Activated T-cell treated with anti-CD3 and anti-CD28 coated beads, Interleukin-2, amount 50 U/mL, for 48 hours (primary cell): ENCODE measurements at places on chromosomes 3 and 15.
A peak's percentile ranks its signal among the peaks of the same experiment; 100 is the strongest.

GRCh38 chr15:69524296-69524695 lies 71.7 kb downstream of the RPLP1 start:
- DNase-seq, result no peak

DNA sequence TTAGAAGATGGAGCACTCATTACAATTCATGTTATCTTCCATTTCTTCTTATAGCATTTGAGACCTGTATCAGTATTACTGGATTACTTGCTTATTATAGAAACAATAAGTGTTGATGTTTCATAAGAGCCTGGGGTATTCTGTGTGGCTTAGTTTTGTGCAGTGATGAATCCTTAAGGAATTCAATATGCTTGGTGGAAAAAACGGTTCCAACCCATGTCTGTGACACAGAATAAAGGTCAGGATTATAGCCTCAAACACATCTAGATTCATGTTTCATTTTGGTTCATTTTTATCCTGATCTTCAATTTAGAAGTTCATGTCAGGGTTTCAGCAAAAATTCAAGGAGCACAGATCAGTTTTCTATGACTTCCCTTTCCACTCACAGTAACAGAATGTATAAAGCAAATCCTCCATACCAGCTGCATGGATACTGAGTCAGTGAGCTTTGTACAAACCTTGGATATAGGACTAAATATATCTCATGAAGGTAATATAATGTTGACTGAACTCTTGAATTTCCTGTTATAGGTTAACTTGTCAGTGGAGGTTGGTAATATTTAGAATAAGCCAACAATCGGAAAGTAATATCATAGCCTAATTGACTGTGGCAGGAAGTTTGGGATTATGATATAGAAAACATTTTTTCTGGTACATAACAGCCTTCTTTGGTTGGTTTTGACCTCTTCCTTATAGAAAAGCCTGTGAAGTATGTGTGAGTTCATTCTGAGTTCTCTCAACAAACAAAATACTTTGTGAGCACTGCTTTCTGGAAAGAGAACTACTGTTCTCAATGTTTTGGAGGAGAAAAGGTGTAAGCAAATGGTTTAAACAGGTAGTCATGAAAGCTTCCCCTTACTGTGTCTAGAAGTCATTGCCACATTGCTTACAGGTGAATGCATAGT lies 218.2 kb upstream of the TPM1 start:
- no peak for DNase-seq

- no peak for DNase-seq
These were observed 1035.7 kb downstream of the ZPLD1 start for GRCh38 chr3:103470498-103470897.

DNA sequence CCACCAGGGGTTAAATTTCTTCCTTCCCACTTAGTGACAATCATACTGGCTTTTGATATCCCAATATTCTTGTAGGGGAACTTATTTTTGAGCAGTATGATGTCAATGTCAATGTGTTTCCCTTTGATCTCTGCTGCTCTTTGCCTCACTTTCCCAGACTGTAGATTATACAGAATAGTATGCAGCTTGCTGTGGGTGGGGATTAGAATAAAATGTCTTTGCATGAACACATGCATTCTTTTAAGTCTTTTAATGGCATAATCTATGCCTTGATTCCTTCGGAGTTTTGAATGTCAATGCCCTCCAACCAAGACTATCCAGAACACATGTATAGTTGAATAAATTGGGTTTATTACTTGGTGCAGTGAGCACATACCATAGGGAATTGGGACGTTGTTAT lies 125.5 kb downstream of the IL20RB start:
- no peak for DNase-seq

- DNase-seq, result no peak
These were observed 9.6 kb downstream of the DNAJB8 start for GRCh38 chr3:128456776-128457715.

- no peak for DNase-seq
These were observed 5.2 kb upstream of the C3orf85 start for GRCh38 chr3:109131276-109131675.

DNA sequence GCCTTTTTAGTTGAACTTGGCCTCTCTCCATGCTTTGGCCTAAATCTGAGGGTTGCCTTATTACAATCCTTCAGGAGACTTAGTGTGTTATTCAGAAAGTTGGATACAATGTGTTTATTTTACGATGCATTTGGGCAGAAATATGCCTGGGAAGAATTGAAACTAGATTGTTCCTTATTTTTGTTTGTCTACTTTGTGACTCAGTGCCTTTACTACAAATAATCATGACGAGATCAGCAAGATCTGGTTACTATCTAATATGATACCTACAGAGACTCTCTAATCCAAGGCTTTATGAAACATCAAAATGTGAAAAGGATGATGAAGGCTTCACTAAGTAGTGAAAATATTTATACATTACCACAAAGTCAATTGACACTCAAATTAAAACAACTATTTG lies 82.2 kb downstream of the RBMS3 start:
- DNase-seq, result no peak

DNA sequence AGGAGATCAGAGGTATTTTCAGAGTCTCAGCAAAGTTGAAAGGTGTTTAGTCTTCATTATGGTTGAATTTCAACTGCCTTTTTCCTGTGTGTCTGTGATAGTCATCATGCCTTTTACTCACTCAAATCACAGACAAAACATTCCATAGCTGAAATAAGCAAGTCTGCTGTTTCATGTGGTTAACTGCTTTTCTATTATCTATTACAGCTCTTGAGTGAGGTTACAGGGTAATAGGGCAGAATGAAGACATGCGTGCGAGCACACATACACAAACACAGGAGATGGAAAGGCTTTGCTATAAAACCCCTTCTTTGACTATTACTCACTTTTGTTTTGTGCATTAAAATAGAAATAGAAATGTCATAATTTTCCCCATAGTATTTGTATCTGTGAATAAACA lies 192.6 kb upstream of the RARB start:
- no peak for DNase-seq

GRCh38 chr3:125003369-125003853 lies 52.4 kb downstream of the HEG1 start:
- no peak for DNase-seq

DNA sequence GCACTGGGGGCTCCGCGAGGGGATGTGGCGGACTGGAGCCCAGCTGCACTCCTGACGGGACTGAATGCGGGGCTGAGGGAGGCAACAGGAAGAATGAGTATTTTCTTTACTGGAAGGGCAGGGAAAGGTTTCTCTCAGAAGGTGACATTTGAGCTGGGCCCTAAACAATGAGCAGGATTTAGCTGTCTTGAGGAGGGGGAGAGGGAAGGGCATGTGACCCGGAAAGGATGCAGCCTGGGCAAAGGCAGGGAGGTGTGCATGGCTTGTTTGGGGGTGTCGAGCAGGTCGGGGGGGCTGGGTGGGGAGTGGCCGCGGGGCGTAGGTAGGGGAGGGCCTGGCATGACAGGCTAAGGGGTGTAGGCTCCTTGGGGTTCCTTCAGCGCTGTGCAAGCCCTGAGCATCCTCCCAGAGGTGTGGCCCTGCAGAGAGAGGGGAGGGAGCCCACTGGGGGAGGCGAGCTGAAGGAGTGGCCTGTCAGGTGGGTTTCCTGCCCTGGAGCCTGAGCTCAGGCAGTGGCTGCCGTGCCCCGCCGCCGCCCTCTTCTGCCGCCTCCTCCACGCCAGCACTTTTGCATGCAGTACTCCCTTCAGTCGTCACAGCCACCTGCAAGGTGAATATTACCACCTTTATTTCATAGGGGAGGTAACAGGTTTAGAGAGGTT lies 17.2 kb upstream of the ANKDD1A start:
- peak; percentile 73 for DNase-seq

GRCh38 chr3:101828691-101829436 lies 20.4 kb upstream of the NFKBIZ start:
- peak; percentile 66 for DNase-seq

DNA sequence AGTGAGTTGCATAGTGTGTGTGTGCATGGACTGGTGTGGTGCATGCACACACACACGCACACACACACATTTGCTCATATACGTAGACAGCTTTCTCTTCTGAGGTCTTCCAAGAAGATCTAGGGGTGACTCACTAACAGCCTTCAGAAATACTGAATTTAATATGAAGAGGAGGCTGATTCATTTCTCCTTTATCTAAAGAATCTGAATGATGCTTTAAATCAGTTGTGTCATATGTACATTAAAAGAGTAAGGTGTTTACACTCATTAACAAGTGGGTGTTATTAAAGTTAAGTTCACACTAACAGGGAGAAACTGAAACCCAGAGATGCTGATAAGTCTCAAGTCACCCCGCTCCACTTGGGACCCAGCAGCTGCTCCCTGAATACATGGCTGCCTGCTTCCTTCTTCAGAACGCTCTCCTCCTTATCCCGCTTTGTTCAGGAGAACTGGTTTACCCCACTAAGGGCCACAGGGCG lies 22.0 kb downstream of the TMPRSS7 start:
- DNase-seq, result peak; percentile 30

- no peak for DNase-seq
These were observed 216.4 kb downstream of the TIGIT start for GRCh38 chr3:114510201-114510600.

DNA sequence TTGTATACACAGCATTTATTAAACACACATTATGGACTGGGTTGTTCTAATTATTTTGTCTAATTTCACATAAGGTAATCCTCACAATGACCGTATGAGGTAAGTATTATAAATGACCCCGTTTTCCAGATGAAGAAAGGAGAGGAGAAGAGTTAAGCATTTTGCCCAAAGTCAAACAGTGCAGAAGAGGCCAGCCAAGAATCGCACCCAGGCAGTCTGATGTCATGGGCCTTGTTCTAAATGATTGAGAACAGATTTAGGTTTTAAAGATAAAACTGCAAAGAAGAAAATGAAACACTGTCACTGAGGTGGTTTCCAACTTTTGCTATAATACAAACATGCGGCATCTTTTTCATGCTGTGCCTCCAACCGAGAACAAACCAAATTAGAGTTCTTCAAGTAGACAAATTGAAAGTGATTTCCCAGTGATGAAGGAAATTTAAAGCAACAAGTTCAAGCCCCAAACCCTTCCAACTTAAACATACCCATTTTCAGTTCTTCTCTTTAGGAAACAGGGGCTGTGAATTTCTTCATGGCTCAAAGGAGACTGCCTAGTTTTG lies 155.3 kb downstream of the THRB start:
- no peak for DNase-seq

DNA sequence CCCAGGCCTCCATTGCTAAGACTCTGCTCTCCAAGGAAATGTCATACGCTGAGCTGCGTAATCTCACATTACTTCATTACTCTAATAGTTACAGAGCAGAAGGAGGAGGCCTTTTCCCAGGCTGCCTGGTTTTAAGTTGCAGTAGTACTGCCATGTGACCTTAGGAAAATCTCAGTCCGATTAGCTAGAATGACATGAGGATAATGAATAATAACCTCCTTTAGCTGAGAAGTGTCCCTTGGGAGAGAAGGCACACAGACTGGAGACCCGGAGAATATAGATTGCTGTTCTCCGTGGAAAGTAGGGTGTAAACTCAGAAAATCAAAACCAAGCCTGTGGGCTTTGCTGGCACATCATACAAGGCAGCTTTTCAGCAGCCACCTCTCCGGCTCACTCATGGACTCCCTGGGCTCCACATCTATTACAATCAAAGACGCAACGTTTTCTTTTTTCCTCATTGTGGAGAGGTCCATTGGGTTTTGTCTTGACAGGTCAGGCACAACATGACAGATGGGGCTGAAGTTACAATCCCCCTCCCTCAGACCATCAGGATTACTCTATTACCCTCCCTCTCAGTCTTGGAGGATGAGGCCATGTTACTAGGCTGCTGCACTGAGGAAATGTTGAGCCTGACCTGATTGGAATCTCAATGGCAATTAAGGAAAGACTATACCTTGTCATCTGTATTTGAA lies 134.8 kb upstream of the MB21D2 start:
- no peak for DNase-seq

DNA sequence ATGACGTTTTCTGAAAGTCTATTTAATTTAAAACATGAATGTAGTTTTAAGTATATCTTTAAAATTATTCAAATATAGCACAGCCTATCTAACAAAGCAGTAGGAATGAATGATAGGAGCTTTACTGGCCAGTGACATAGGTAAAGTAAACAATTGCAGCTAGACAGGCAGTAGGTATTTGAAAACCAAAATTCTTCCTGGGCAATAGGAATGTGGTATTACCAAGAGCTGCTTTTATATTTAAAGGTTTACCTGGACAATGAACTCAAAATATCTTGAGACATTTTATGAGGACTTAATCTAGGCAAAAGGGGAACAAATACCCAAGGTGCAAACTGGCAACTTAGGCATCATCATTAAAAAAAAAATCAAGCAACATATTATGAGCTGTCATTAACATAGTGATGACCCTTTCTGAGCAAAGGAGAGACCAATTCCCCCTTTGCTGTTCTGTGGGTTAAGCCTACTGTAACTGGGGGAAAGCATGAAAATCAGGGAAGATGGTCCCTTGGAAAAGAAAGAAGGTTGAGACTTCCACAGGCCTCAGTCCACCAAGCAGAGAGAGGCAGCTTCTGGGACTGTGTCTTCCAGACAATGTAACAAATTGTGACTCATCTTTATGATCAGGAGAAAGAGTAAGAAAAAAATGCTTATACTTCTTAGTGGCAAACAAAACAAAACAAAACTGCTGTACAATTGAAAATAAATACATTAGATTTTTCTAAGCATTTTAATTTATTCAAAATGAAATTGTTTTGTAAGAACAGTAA lies 12.9 kb downstream of the ISL2 start:
- DNase-seq, result no peak

GRCh38 chr3:71903112-71903495 lies 118.2 kb upstream of the PROK2 start:
- DNase-seq, result no peak

GRCh38 chr3:111998636-111999483 lies at the start of gene TAGLN3:
TSS of gene TAGLN3 (plus strand) at chr3:111998922. CDS start at chr3:111999423, 501 bp downstream.
- no peak for DNase-seq

- DNase-seq, result no peak
These were observed 61.0 kb upstream of the CSTA start for GRCh38 chr3:122263974-122264588.

DNA sequence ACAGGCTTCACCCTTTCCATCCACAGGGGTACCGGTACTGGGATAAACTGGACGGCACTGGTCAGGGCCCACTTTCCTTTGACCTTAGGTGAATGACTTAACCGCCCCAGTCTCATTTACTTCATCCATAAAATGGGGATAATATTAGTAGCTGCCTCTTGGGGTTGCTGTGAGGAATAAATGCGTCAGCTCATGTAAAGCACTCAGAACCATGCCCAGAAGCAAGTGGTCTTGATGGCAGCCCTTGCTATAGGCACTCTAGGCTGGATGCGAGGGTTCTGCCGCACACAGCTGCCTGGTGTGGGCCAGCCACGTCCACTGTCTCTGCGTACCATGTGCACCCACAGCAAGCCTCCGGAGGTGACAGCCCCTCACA lies 32.2 kb upstream of the FBLN2 start:
- DNase-seq, result no peak

DNA sequence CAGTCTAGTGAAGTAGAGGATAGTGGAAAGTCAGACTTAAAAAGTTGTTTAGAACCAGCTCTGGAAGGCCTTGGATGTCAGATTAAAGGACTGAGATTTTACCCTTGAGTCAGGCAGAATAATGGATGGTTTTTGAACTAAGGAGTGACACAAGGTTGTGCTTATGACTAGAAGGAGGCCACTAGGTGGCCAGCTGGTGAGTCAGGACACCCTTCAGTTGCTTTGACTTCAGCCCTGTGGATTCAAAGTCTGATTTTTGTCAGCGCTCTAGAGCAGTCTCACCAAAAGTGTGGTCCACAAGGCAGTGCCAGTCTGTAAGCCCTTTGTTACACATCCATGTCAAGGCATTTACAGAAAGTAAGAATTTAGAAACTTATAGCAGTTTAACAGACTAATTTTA lies 3.8 kb upstream of the GABPB1 start:
- DNase-seq, result peak; percentile 49
